ENCODE measurements at places on chromosomes 4 and X. TPM values are rescaled to one million over a fixed set of nuclear protein-coding genes. Genes with fewer than 3 reads are reported as not detected.

- DNase-seq: no peak
These were observed 7.0 kb downstream of the KDR start for GRCh38 chr4:55118397-55118796.

DNA sequence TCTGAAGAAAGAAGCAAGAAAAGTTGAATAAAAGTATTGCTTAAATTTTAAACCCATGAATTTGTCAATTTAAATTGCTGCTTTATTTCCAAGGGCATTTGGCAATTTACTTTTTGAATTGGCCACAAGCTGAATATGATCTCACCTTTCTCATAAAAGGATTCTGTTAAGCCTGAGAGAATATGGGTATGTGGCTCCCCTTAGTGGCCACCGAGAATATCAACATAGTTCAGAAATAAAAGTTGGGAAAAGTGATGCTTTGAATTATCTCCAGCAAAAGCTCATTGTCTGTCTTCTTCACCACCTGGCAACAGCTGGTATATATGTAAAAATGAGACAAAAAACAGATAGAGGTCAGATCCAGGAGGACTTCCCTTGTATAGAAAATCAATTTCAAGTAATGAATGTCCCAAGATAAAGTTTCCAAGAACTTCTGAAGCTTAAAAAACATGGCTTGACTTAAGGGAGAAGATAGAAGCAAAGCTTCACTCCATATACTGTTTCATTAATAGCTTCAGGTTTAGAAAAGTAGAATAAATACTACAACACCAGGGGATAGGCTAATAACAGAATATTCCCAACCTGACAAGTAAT lies 290.7 kb upstream of the FAM241A start:
- no peak for DNase-seq

MUC7 gene
- not detected for total RNA-seq

DNA sequence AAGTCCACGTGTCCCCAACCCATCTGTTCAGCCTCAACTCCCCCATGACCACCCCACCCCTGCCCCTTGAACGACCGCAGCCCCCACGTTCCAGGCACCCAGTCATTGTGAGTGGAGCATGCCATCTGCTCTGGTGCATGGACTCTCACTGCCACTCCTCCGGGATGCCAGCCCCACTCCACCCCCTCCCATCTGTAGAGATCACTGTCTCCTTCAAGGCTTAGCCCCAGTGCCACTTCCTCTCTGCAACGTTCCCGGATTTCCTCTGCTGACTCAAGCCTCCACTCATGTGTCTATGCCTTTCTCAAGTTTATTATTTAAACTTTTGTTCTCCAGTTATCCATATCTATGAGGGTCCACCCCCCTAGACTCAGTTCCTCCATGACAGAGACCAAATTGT lies 54.0 kb downstream of the MAML3 start:
- DNase-seq: no peak

DNA sequence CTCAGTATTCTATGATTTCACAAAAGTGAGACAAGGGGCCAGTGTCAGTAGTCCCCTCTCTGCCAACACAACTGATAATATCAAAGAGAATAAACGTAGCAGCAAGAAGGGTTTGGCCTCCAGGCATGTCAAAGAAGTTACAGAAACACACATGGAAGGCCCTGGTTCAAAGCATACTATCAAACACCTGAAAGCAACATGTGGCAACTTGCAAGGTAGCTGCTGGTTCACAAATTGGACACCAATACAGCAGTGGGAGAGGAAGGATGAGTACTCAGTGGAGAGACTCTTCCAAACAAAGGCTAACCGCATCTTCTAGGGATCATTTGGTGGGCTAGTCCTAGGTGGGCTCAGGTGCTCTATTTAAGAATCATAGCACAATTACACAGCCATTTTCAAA lies 74.9 kb upstream of the MAOA start:
- DNase-seq: no peak

DNA sequence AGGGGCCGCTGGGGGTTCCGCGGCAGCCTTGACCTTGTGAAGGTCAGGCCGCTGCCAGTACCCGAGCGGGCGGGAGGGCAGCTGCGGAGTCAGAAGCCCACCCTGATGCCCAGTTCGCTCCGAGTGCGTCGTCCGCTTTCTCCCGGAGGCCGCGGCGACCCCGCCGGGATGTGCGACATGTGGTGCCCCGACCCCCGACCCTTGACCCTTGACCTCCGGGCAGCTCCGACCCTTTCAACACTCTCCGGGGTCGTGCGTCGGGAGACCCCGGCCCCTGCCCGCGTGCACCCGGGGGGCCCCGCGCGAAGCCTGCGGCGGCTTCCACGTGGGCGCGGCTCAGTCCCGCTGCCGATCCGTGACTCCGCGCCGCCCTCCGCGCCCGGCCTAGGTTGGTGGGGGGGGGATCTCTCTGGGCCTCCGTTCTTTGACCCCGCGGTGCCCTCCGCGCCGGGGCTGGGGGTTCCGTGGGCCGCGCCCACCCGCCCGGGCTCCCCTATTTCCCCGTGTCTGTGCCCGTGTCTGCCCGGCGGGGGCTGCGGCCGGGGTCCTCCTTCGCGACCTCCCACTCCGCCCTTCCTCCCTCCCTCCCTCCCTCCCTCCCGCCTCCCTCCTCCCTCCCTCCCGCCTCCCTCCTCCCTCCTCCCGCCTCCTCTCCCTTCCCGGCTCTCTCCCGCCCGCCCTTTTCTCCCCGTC lies 609 bp upstream of the SLC25A6 start:
- peak; percentile 85 for DNase-seq

GRCh38 chr4:43496602-43497001 lies 604.1 kb downstream of the GRXCR1 start:
- no peak for DNase-seq

FAM47A gene
- not detected for total RNA-seq

ZRSR2 gene
- total RNA-seq: 5.2 TPM
